ENCODE measurements at places on chromosomes 3 and 15. TPM values are rescaled to one million over a fixed set of nuclear protein-coding genes. Genes with fewer than 3 reads are reported as not detected.

DNA sequence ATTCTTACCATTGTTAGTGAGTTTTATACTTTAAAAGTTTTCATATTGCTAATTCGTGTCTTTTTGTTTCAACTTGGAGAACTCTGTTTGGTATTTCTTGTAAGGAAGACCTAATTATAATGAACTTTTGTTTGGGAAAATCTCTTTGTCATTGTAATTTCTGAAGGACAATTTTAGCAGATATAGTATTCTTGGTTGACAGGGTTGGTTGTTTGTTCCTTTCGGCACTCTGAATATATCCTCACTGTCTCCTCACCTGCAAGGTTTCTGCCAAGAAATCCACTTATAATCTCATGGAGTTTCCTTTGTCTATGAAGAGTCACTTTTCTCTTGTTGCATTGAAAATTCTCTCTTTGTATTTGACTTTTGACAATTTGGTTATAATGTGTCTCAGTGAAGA is 225.2 kb upstream of the NR2E3 start:
- no peak for DNase-seq

DNA sequence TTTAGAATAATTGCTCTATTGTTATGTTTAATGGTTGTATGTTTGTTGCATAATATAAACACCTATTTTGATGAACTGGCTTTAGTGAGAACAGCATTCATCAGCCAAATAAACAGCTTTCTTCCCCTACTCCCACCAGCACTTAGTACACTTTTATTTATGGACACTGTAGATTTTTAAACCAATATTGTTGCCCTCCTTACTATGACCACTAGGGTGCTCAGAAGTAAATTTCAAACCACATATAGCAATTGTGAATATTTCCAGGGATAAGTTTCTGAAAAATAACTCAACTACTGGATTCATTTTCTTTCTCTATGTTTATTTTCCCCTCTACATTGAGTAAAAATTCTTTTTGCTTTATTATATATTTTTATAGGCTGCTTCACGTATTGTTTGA is 84.7 kb upstream of the PTX3 start:
- no peak for DNase-seq

- no peak for DNase-seq
Measured at GRCh38 chr3:140097874-140098635, 163.1 kb downstream of the CLSTN2 start.

- no peak for DNase-seq
Measured at GRCh38 chr3:133620066-133620784, 41.5 kb downstream of the TOPBP1 start.

DNA sequence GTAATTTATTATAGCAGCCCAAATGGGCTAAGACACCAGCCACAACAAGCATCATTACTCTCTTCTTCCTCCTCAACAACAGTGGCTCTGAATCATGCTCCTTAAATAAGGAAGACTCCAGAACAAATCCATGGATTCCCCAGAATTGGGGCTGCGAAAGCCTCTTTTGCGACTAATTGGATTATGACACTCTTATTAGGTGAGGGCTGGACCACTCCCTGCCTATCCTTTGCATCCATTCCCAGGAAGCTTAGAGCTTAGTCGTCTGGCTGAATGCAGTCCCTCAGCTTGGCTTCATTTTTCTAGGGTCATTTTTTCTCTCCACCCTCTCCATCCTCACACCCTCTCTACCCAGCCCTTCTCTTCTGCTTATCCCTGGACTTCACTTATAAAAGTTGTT is 227.7 kb downstream of the ZNF621 start:
- no peak for DNase-seq

- no peak for DNase-seq
Measured at GRCh38 chr15:65198571-65198970, 12.7 kb downstream of the CILP start.

DNA sequence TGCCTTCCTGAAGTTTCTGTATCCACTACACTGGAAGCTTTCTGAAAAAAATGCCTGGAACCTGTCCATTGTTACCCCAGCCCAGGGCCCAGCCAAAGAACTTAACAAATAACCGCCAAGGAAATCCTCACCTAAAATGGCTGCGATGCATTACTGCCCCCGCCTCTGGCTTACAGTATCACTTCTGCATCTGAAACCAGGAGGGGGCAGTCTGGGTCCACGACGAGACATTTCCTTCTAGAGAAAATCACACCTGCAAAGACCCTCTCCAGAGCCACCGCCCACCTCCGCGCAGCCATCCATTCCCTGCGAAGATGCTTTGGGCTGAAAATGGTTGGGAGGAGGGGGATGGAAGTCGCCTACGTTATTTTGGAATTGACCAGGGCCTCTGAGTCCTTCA is 22.4 kb upstream of the CELF6 start:
- no peak for DNase-seq

- peak; percentile 50 for DNase-seq
Measured at GRCh38 chr3:28575100-28575745, 226.6 kb upstream of the AZI2 start.

GRCh38 chr3:123169492-123169929 is 32.2 kb upstream of the SEC22A start:
- peak; percentile 35 for DNase-seq

DNA sequence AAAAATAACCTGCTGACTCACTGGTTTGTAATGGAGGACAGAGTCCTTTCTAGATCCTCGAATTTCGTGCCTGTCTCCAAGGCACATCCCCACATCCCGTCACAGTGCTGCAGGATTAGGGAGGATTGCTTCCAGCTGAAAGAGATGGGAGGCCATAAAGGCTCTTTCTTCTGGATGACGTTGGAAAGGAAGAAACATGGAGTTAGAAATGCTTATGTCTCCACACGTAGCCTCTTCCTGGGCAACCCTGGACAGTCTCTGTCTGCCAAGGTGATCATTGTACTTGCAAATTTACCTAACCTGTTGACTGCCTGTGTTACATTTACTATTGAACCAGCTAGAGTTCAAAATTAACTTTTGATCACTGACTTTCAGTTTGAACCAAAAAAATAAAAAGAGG is 27.6 kb upstream of the VILL start:
- no peak for DNase-seq

DNA sequence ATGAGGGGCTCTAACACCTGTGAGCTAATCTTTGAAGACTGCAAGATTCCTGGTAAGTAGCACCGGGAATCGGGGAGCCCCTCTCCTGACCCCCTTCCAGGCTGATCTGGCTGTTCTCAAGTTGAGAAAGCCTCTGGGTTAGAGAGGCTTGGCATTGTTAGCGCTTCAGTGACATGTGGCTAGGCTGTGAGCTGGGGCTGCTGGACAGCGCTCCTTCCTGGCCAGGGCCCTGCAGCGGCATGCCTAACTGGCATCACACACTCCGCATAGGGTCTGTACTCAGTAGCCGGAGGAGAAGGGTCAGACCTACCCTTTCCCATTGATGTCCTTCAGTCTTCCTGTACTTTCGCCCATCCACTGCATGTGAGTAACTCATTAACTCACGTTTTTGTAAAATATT is 7.4 kb downstream of the IVD start:
- no peak for DNase-seq

DNA sequence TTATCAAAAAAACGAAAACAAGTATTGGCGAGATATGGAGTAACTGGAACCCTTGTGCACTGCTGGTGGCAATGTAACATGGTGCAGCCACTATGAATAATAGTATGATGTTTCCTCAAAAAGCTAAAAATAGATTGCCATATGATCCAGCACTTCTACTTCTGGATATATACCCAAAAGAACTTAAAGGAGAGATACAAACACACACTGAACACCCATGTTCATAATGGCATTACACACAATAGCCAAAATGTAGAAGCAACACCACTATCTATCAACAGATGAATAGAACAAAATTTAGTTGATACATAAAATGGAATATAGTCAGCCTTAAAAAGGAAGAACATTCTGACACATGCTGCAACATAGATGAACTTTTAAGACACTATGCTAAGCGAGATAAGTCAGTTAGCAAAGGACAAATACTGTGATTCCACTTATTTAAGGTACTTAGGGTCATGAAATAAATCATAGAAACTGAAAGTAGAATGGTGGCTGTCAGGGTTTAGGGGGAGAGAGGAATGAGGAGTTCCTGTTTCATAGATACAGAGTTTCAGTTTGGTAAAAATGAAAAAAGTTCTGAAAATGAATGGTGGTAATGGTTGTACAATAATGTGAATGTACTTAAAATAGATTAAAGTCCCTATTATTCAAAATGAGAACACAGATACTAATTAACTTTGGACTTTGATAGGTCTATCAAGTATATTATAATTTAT is 59.4 kb upstream of the IMPG2 start:
- DNase-seq: no peak

GRCh38 chr3:143628971-143629370 is 219.3 kb downstream of the SLC9A9 start:
- DNase-seq: no peak

DNA sequence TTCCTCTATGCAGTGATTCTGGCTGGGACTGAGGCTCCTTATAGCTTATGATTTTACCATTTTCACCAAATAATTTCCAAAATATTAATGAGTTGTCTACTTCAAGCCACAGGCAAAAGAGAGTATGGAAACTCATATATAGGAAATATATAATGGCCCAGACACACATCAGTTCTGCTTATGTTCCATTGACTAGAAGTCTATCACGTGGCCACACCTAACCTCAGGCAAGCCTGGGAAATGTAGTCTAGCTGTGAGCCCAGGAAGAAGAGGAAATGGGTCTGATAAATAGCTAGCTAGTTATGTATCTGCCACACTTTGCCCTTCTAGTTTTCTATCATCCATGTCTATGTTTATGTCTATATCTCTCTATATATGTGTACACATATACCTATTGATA is 195.1 kb downstream of the OTOL1 start:
- DNase-seq: no peak

DNA sequence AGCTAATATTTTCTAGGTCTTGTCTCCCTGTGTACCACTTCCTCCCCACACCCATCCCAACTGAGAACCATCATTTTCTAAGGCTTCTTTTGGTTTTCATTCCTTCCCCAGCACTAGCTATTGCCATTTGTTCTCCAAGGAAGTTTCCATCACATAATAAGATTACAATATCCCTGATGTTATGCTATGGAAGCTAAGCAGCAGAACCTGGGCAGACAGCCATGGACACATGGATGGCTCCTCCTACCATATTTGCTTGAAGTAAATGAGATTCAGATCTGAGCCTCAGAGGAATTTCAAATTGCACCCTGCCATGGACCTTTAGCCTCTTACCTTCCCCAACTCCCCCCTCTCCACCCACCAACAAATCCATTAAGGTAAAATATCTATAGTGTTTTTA is 31.5 kb downstream of the GASK1A start:
- peak; percentile 46 for DNase-seq

GRCh38 chr3:59873576-59874230 is 823.9 kb upstream of the CFAP20DC start:
- no peak for DNase-seq

DNA sequence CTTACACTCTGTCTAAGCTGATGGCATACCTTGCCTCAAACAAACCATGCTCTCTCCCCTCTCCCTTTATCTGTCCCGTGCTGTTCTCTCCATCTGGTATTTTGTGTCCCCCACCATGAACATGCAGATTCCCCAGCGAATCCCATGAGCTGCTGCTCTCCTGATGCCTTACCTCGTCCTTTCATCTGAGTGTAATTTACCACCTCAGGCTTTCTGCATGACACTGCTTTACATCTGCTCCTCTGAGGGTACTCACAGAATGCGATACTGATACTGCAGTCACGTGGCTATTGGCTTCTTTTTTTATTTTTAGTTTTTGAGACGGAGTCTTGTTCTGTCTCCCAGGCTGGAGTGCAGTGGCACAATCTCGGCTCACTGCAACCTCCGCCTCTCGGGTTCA is 341.7 kb downstream of the PTPRG start:
- DNase-seq: no peak

- DNase-seq: no peak
Measured at GRCh38 chr15:81492969-81493645, 119.1 kb upstream of the TMC3 start.

- peak; percentile 49 for DNase-seq
Measured at GRCh38 chr3:23324745-23325144, 121.6 kb downstream of the UBE2E2 start.

DNA sequence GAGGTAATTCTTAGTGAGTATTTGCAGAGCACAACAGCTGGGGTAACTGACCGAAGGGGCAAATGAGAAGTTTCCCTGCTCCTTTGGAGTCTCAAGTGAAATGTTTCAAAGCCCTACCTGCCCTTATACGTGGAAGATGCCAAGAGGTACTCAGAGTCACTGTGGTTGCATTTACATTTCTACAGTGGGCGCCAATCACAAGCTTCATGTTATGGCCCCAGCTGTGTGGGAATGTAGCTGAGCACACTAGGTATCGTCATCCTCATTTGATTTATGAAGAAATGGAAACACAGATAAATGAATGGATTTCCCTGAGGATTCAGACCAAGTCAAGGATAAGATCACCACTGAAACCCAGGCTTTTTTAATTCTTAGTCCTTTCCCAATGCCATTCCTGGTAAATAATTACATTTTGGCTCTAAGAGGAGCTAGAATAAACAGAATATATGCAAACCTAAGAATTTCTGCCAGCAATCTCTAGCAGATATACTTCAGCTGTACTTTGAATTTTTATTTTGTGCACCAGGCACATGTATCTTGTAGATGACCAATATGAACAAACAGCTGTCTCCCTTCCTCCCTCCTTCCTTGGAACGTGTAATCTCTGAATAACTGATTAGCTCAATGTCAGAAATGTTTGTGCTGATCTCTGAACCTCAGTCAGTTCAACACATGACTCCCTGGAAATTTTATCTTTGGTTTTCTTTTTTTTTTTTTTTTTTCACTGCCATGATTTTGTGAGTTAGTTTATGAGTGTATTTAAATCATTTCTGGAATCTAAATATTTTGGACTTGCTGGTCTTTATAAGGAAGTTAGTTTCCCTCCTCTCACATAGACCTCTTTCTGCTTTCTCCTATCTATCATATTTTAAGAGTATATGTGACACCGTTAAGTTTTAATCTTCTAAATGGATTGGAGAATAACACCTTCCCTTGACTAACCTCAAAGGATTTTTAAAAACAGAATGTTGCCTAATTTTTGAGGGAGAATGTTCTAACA is 69.2 kb downstream of the MAP2K5 start:
- DNase-seq: peak; percentile 51

GRCh38 chr15:93217343-93217742 is 128.3 kb upstream of the RGMA start:
- no peak for DNase-seq

DNA sequence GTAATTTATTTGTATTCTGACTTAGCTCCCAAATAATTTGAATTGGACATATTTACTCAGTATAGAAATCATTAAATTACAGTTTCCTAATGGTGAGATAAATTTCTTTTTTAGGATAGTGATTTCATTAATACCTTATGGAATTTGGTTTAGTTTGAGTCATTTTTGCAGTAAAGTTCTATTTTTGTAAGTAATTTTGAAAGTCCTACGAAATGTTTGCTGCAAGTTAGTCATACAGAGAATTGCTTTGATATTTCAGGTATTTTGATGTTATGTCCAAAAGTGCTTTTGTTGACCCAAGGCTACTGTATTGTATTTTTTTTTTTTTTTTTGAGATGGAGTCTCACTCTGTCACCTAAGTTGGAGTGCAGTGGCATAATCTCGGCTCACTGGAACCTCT is 41.7 kb downstream of the TCF12 start:
- no peak for DNase-seq

Gene ACKR4
- polyA plus RNA-seq: 5.8 TPM

Gene CLDN18
- 31.4 TPM for polyA plus RNA-seq

Gene CKMT1B
- 2.6 TPM for polyA plus RNA-seq

Gene TJP1
- 23.0 TPM for polyA plus RNA-seq

Gene TMCC1
- 8.7 TPM for polyA plus RNA-seq

Gene RASGRP1
- polyA plus RNA-seq: 0.81 TPM

Gene UBE2E2
- polyA plus RNA-seq: 25.3 TPM

Gene ESYT3
- 5.7 TPM for polyA plus RNA-seq

Gene RHOV
- polyA plus RNA-seq: 5.3 TPM

Gene PLA2G4D
- polyA plus RNA-seq: 0.31 TPM
